Neural crest cell (in vitro differentiated cells): ENCODE measurements at places on chromosomes 7 and 10.

DNA sequence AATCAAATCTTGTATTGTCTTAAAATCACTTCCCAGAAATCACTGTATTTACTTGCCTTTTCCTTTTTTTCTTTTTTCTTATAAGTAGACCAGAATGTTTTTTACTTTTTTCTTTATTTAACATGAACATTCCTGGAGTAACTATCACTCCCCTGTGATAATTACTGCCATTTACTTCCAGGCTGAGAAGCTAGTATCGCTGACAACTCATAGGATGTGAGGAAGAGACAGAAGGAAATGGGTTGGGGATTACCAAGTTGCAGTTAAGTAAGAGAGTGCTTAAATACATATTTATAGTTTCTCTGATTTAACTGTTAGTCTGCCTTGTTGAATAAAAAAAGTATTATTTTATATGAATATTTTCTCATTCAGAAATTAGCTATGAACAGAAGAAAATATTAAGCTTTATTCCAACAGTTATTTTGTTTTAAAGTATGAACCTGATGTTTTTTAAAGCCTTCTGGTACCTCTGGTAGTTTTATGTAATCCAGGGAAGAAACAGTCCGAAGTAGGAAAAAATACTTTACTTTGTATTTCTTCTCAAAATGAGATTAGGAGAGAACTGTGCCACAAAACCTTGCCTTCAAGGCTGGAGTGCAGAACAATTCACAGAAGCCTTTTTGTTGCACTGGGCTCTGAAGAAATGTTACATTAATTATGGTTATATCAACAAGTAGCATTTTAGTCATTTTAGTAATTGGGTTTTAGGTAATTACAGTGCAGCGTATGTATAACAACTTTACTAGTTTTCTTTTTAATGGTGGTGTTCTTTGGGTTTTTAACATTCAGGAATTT, 72.8 kb downstream of the SHOC2 start:
- no peak for DNase-seq

GRCh38 chr7:42070068-42070467, 166.9 kb downstream of the GLI3 start:
- no peak for DNase-seq

DNA sequence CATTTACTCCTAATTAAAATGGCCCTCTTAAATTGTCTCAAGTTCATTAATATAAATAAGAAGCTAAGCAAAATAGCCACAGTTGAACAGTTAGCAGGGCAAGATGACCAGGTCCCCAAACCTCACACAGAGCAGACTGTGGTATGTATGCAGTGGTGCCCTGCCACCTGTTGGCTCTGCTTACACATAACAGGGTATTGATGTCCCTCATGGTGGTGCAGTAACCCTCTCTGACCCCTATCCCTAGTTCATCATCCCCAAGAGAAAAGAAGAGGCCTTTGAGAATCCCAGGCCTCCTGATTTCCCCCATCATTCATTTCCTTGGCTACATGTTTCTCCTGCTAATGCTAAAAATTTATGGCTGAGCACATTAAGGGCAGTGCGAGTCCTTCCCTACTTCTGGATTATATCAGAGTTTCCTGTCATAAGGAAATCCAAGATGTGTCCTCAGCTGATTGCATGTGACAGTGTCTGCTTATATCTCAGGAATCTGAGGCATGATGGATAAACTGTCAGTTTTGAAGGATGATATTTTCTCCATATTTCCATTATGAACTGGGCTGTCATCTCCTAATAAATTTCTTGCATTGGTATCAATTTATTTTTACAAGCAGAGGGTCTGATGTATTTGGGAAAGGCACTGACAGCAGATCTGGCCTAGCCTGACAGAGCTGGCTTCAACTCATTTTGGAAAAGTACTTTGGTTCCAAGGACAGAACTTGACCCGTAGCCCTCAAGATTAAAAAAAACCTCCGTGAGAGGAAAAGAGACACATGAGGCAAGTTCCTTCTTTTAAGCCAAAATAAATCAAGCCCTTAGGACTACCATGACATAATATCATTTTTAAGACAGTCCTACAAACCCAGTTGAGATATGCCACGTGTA, 880.6 kb downstream of the LRMDA start:
- DNase-seq, result no peak

- no peak for DNase-seq
These were observed 2.1 kb upstream of the C10orf71 start for GRCh38 chr10:49296836-49297235.

- no peak for DNase-seq
These were observed 63.2 kb upstream of the FHIP2A start for GRCh38 chr10:114758331-114758730.

GRCh38 chr7:118452128-118452527, 227.6 kb downstream of the ANKRD7 start:
- DNase-seq, result no peak

- no peak for DNase-seq
These were observed 9.4 kb downstream of the NOC3L start for GRCh38 chr10:94353336-94353735.
